ENCODE measurements at places on chromosomes 11 and 22. TPM values are rescaled to one million over a fixed set of nuclear protein-coding genes. Genes with fewer than 3 reads are reported as not detected.

DNA sequence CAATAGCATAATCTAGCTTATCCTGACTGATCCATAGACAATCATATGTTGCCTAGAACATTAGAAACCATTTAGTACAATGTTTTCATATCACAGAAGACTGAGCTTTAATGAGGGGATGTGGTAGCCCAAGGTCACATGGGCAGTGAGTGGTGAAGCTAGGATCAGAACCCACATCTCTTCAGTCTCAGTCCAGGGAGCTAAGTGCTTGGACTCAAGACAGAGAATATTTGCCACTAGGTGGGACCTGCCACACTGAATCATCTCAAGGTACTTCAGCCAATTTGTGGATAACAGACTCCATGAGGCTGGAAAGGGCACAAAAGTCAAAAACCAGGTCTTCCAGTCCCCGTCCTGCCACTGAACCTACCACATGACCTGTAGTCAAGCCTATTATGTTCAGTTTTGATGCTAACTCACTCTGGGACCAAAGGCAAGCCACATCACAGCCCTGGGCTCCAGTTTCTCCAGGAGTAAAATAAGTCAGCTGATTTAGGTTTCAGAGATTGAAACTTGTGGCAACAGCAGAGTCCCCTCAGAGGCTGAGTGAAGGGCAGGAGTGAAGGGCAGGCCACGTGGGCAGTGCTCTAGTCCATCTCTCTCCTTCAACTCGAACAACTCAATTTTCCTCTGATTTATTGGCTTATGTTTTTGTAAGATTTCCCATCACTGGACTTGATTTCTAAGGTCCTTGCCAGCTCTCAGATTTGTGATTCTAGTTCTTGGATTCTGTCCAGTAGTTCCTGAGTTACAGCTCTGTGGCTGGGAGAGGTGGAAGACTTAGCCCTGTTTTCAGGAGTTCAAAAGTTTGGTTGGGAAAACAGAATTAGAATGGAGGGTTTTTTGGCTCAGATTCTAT is 84.6 kb upstream of the PHOX2A start:
- no peak for DNase-seq

- no peak for DNase-seq
These were observed 1.4 kb upstream of the CPT1A start for GRCh38 chr11:68843052-68843561.

GRCh38 chr11:87942786-87943185 is 232.5 kb downstream of the RAB38 start:
- no peak for DNase-seq

- DNase-seq: no peak
These were observed 14.3 kb downstream of the TTC38 start for GRCh38 chr22:46281866-46282678.

DNA sequence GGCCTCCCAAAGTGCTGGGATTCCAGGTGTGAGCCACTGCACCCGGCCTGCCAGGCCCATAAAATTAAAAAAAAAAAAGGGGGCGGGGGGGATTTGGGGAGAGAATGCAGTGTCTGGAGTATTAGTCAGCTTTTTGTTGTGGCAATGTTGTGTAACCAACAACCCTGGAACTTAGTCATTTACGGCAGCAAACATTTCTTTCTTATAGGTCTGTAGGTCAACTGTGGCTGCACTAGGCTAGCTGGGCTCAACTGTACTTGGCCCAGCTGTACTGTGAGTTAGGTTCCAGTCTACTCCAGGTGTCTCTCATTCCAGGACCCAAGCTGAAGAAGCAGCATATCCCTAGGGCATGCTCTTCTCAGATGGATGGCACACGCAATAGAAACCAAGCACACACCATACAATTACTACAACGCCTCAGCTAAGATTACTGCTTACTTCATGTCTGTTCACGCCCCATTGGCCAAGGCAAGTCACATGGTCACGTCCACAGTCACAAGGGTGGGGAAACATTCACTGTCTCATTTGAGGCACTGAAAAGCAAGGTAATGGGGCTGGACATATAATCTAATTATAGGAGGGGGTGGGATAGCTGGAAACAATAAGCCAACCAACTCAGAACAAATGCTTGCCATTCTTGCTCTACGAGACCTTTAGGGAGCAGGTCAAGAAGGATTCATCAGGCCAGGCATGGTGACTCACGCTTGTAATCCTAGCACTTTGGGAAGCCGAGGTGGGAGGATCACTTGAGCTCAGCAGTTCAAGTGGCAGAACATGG is 10.4 kb upstream of the SPINDOC start:
- no peak for DNase-seq

DNA sequence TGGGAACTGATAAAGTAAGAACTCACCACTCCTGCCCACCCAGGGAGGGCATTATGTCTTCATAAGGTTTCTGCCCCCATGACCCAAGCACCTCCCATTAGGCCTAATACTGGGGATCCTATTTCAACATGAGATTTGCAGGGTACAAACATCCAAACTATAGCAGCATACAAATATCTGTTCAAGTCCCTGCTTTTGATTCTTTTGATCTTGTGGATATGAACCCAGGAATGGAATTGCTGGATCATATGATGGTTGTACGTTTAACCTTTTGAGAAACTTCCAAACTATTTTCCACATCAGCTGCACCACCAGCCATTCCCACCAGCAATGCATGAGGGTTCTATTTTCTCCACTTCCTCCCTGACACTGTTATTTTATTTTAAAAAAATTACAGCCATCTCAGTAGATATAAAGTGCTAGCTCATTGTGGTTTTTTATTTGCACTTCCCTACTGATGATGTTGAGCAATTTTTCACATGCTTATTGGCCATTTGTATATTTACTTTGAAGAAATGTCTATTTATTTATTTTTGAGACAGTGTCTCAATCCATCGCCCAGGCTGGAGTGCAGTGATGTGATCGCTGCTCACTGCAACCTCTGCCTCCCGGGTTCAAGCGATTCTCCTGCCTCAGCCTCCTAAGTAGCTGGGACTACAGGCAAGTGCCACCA is 7.1 kb upstream of the ATG16L2 start:
- DNase-seq: no peak

Gene OR2D2
- total RNA-seq: not detected

Measured in naive thymus-derived CD4-positive, alpha-beta T cell (primary cell).